ENCODE measurements at places on chromosomes 6 and 20. TPM values are rescaled to one million over a fixed set of nuclear protein-coding genes. Genes with fewer than 3 reads are reported as not detected.

DNA sequence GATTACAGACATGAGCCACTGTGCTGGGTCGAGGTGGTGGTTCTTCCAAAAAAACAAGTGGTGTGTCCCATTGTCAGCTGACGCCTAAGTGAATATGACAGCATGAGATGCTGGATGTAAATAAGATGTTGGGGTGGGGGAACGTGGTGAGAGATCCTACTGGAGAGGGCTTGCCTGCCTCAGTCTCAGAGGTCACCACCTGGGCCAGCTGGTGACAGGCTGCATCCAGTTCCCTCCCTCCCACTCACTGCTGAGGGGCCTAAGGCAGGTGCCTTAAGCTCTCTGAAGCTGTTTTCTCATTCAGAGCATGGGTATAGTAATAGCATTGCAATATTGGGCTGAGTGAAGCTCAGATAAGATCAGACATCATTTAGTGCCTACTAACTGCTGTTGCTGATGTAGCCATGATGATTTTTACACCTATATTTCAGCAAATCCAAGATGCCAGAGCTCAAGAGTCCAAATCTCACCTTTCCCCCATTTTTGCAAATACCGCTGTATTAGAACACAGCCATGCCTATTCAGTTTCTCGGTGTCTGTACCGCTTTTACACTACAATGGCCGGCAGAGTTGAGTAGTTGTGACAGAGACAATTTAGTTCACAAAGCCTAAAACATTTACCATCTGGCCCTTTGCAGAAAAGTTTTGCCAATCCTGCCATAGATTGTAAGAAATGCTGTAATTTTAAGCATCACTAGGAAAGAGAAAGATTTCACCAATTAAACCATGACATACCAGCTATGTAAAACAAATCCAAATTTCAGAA is 171.3 kb downstream of the ANKRD60 start:
- no peak for DNase-seq

GRCh38 chr20:48490961-48491831 is 336.6 kb downstream of the PREX1 start:
- DNase-seq = no peak

DNA sequence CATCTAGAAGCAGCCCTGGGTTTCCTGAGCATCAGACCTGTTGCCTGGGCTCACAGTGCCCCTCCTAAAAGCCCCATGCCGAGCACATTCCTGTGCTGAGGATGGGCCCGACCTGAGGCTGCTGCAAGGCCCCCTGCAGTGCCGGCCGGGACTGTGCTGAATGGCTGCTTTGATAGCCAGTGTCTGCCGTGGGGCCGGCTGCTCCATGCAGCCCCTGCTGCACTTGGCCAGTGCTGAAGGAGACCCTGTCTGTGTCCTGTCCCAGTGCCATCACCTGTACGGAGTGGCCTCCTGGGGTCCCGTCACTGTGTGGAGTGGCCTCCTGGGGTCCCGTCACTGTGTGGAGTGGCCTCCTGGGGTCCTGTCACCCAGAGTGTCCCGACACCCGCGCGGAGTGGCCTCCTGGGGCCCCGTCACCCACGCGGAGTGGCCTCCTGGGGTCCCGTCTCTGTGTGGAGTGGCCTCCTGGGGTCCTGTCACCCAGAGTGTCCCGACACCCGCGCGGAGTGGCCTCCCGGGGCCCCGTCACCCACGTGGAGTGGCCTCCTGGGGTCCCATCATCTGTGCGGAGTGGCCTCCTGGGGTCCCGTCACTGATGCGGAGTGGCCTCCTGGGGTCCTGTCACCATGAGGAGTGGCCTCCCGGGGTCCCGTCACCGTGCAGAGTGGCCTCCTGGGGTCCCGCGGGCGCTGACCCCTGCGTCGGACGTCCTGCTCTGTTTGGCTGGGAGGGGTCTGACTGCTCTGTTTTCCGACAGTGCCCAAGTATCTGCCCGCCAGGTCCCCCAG is 7.0 kb downstream of the COL9A3 start:
- DNase-seq = no peak

GRCh38 chr6:110422444-110422822 is 7.1 kb upstream of the DDO start:
- DNase-seq = peak; percentile 20

The HLA-DOA gene
- not detected for total RNA-seq
